ENCODE measurements at places on chromosomes 16 and 17. TPM values are rescaled to one million over a fixed set of nuclear protein-coding genes. Genes with fewer than 3 reads are reported as not detected.

DNA sequence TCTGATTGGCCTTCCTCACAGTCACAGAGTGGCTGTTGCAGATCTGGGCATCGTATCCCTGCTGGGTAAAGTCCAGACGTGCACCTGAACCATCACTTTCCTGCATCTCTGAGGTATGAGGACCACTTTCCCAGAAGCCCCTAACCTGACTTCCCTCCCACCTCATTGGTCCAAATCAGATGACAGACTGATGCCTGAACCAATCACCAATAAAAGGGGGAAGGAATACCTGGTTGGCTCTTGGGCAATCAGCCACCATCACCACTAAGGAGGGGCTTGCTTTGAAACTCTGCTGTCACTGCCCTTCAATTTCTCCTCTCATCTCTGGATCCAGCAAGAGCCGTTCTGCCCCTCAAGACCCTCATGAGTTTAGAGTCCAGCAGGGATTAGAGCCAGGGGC is 13.6 kb upstream of the WFDC1 start:
- DNase-seq, result no peak

- DNase-seq, result no peak
Measured at GRCh38 chr16:85033171-85033570, 5.6 kb downstream of the KIAA0513 start.

- no peak for DNase-seq
Measured at GRCh38 chr17:8506145-8506544, 70.5 kb downstream of the NDEL1 start.

GRCh38 chr16:30910427-30911029 is 12.8 kb upstream of the FBXL19 start:
- DNase-seq, result no peak

EFCAB13 gene
- total RNA-seq, result 12.2 TPM

KRTAP1-1 gene
- not detected for total RNA-seq

MPG gene
- 48.1 TPM for total RNA-seq

Data from activated naive CD8-positive, alpha-beta T cell treated with anti-CD3 and anti-CD28 coated beads, Interleukin-2, amount 10 ng/mL, durations not matched to agents 7 days and 5 days (primary cell).